ENCODE measurements at places on chromosomes 11 and 22.
A peak's percentile ranks its signal among the peaks of the same experiment; 100 is the strongest.

DNA sequence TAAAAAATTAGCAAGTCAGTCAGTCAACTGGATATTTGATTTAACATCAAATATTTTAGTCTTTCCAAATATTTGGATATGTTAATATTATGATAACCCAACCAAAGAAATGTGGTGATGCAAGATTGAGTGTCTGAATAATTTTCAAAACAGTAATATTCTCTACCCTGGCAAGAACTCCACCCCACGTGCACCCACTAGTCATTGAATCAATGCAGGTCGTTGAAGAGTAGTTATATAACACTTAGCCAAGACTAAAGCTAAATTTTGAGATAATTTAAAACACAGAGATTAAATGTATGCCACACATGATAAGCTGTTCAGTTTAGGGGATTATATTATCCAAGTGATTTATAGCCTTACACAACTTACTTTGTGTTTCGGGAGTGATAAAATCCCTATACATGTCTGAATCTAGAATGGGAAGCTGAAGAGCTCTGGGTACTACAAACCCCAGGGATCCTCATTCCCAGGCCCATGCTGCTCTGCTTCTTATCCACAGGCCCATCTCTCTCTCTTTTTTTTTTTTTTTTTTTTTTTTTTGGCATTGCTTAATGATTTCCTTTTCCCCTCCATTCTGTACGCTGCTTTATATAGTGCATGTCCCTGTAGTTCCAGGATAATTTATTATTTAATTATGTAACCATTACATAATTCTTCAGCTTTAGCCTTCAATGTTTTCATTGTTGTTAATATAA, 392.9 kb downstream of the NTM start:
- no peak for DNase-seq

DNA sequence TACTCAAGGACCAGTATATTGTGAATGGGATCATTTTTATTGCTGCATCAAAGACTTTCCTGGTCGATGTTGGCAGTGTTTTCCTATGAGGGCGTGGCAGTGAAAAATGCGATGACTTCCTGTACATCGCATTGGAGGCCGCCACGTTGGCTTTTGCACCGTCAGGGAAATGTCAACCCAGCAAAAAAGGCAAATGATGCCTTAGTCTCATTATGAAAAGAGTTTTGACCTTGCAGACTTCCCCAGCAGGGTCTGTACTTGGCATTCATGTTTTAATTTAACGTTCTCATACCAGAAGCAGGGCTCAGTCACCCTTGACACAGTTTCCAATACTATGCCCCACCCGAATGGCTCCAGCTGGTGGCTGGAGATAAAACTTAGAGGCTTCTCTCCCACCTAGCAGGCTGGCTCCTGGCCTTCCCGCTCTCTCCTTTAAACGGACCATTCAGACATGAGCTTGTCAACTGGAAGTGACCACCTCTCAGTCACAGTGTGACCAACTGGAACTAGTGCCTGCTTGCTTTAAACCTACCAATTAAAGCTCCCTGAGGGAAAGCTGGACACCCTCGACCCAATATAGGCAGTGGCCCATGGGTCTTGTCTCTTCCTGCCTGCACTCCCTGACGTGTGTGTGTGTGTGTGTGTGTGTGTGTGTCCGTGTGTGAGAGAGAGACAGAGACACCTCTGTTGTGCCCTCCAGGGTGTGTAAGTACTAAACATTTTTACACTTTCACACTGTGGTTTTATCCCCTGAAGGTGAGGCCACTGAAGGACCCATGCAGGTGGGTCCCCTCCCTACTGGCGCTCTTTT, 8.7 kb upstream of the GDPD5 start:
- DNase-seq = no peak

GRCh38 chr11:2708757-2709281, 9.0 kb upstream of the KCNQ1OT1 start:
- DNase-seq = peak; percentile 88

GRCh38 chr11:84993386-84993785, 633.8 kb downstream of the DLG2 start:
- no peak for DNase-seq

DNA sequence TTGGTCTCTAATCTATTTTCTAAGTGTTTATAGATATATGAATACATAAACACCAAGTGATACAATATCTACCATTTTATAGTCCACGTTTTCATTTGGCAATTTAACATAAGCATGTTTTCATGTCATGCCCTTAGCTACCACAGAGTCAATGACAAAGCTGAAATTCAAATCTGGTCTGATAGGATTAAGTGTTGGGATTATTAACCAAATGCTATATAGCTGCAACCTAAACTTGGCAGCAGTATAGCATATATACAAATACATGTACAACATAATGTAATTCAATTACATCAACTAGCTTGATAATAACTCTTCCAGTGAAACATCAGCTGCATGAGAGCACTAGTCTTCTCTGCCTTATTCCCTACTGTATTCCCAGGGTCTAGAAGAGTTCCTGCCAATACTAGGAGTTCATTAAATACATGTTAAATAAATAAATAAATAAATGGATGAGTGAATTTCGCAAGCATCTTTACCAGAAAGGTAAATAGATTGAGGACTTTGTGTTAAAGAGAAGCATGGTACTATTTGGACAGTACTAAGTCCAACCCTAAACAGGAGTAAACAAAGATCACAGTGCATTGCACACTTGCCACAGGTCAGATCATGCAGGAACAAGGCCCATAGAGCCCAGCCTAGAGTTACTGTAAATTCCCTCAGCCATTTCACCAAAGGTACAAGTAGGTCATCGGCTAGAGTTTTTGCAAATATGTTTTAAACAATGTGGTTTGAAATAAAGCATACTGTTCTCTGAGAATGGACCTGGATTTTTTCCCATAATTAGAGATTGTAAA, 12.8 kb downstream of the SAA4 start:
- DNase-seq = no peak

GRCh38 chr11:111426617-111427016, 47.5 kb upstream of the POU2AF1 start:
- no peak for DNase-seq

DNA sequence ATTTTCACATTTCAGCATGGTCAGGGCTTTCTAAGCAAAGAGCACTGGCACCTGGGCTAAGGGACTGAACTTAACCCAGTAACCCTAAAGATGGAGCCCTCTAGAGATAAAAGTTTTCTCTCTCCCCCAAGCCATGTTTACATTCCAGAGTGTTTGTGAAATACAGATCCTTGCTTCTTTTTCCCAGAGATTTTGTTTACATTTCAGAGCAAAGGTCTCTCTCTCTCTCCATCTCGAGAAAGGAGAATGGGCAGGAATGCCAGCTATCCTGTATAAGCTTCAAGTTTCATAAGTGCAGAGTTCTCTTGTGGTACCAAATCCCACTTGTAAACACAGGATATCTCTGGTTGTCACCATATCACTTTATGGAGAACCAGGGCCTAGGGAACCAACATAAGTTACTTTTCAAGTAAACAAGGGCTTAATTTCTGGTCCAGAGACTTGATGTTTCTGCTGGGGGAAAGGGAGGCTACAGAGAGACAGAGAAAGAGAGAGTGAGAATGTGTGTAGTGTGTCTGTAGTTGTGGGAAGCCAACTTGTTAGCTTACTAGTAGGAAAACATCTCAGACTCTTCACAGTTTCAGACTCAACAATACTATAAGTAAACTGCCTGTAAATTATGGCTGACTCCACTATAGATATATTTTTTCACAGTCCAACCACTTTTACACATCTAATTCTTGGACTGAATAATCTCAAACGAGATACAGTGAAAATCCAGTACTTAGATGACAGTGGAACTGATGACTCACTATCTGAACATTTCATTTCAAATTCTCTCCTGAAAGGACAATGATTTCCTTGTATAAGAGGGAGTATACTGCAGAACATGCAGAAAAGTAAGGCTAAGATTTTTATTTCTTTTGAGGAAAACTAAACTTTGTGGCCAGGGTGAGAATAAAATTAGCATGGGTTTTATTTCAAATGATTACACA, 76.2 kb downstream of the ARHGAP32 start:
- DNase-seq = no peak

- DNase-seq = peak; percentile 61
Measured at GRCh38 chr11:68414496-68415221, 45.9 kb upstream of the PPP6R3 start.

DNA sequence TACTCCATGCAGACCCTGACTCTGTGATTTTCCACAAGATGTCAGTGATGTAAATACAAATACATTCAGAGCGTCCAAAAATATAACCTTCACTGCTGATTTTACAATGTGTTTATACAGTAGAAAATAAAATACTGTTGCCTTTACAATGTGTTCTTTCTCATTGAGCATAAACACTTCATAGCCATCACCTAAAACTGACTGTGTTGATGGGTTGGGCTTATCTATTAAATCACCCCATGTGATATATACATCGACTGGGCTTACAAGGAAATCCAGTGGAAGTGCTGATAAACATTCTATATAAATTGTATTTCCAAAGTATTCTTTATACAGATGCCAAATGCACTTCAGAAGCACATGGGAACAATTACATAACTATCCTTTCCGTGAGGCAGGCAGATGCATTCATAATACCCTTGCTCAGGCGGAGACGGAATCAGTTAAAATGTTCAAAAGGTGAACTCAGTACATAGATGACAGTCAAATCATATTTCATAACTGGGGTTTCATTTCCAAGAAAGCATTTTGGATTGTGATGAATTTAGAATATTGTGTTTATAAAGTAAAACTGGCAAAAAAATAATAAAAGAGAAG, 27.7 kb downstream of the DDI1 start:
- no peak for DNase-seq

GRCh38 chr11:74534216-74534945, 40.9 kb upstream of the LIPT2 start:
- no peak for DNase-seq

GRCh38 chr22:40733919-40734318, 54.6 kb downstream of the MCHR1 start:
- no peak for DNase-seq

- DNase-seq = no peak
Measured at GRCh38 chr11:45736424-45736823, 68.5 kb upstream of the SLC35C1 start.

DNA sequence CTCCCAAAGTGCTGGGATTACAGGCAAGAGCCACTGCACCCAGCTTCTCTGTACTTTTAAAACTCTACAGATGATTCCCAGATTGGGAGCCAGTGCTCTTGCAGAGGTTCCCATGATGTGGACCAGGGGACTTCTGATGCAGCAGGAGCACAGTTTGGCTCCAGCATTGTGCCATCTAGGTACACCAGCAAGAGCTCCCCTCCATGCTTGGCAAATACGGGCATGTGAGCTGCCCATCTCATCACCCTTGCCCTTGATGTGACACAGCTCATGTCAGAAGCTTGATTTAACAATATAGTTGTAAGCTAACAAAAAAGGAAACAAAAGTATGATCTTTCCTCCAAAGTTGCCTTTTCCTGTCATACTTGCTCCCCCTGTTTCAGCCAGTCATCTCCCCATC, 28.7 kb downstream of the SNU13 start:
- DNase-seq = no peak

GRCh38 chr11:105229257-105229656, 89.7 kb upstream of the CARD18 start:
- no peak for DNase-seq

GRCh38 chr22:48477031-48477721, 1350.5 kb downstream of the BRD1 start:
- DNase-seq = no peak

GRCh38 chr11:12765428-12765827, 91.2 kb downstream of the TEAD1 start:
- DNase-seq = peak; percentile 71

- DNase-seq = no peak
Measured at GRCh38 chr22:35310556-35311550, 11.2 kb downstream of the TOM1 start.

DNA sequence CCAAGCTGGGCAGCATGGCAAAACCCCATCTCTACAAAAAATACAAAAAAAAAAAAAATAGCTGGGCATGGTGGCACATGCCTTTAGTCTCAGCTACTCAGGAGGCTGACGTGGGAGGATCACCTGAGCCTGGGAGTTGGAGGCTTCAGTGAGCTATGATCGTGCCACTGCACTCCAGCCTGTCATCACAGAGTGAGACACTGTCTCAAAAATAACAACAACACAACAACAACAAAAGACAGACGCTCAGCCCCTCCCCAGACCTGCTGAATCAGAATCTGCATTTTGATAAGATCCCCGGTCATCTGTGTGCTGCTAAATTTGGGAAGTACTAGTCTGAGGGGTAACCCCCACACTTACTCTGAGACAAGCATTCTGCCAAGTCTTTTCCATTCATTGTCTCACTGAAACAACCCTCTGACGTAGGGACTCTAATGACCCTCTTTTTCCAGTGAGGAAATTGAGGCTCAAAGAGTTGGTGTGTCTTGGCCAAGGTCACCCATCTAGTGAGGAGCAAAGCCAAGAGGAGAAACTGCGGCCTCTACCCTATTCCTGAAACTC, 7.5 kb downstream of the NEFH start:
- DNase-seq = no peak

GRCh38 chr11:68584097-68584496, 100.2 kb upstream of the GAL start:
- no peak for DNase-seq

DNA sequence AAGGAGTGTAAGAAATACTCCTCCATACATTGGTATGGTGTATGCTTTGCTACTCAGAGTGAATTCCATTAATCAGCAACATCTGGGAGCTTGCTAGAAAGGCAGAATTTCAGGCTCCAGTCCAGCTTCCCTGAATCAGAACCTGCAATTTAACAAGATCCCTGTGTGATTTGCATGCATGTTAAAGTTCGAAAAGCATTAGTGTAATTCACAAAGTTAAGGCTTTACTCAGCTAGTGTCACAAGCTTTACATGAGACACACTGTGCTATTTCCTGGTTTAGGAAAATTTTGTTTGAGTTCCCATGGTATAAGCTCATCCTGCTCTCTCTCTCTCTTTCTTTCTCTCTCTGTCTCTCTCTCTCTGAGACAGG, 37.0 kb upstream of the HEPHL1 start:
- DNase-seq = no peak

- DNase-seq = no peak
Measured at GRCh38 chr11:78343303-78343702, 74.3 kb downstream of the GAB2 start.

- no peak for DNase-seq
Measured at GRCh38 chr11:132639403-132639802, 892.9 kb downstream of the OPCML start.

DNA sequence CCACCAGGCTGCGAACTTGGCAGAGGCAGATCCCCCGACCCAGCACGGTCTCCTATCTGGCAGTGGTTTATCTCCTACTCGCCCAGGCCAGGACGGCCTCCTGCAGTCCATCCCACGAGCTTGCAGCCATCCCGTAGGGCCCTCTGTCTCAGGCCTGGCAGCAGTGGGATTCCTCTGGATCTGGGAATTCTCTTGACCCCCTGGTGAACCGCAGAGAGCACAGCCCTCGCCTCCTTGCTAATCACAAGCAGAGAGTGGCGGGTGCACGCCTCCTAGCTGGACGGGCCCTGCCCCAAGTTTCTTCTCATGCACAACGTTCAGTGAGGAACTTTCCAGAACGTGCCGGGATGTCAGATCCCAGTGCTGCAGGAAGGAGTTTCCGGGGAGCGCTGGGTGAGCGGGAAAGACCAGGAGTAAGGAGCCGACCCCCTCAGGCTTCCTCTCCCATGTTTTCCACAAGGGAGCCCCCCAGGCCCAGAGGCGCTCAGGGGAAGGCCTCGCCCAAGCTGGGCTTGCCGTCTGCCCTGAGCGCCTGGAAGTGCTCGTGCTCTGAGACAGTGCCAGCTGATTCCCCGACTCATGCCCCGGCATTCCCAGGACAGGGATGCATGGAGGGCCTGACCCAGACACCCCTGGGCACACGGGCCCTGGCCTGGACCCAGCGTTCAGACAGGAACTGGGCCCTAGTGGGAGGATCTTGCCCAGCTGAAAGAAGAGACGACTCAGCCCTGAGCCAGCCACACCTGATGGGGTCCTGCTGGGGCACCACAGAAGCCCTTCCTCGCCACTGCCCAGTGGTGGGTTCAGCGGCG, 24.6 kb downstream of the IGF2 start:
- DNase-seq = peak; percentile 13

All from right hindlimb (tissue), 1 donor.